ENCODE measurements at places on chromosomes 7 and 10. TPM values are rescaled to one million over a fixed set of nuclear protein-coding genes. Genes with fewer than 3 reads are reported as not detected.

The TRIM50 gene
- not detected for total RNA-seq

The HYAL4 gene
- not detected for total RNA-seq

The AKR1C8 gene
- total RNA-seq: 0.87 TPM

The KIAA1549 gene
- 0.21 TPM for total RNA-seq

The CALY gene
- 0.96 TPM for total RNA-seq

The TAS2R3 gene
- total RNA-seq: 0.87 TPM

The FKBP6 gene
- total RNA-seq: not detected

The MMP21 gene
- total RNA-seq: 0.29 TPM

The CARD11 gene
- 155 TPM for total RNA-seq

DNA sequence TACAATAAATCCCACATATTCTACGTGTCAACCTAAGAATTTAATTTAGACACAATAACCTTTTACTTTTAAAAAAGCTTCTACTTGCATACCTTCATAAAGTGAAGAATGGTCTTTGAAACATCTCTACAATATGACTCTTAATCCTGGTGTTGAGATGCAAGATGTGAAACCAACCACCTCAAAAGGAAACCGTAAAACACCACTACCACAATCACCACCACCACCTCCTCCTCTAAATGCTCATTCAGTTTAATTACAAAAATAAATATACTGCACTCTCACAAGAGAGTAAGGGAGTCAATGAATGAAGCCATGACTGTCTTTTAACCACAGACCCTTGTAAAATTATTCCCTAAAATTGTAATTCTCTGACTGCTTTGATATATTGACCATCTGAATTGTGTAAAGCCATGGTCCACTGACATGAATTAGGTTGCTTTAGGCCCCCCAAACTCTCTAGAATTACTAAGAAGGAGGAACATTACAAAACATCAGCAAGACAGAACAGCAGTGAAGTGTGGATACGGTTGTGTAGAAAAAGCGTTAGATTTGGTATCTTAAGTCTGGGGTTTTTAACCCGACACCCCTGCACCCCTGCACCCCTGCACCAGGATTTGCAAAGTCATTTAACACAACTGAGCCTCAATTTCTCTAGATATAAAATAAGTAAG is 171.4 kb downstream of the SFMBT2 start:
- DNase-seq: no peak
- H3K27me3 ChIP-seq: no peaks in the 10 kb centered on the region
- H3K4me1 ChIP-seq: peaks cover 33% of the 10 kb centered on the region

- no peaks in the 10 kb centered on the region for H3K27me3 ChIP-seq
- peak overlapping the region; percentile 72 for H3K4me3 ChIP-seq
- peak overlapping the region; percentile 86 for H3K27ac ChIP-seq
- H3K4me1 ChIP-seq: peaks cover 52% of the 10 kb centered on the region
- peaks cover 3% of the 10 kb centered on the region for H3K36me3 ChIP-seq
Measured at GRCh38 chr7:157357129-157358040, 20.6 kb downstream of the DNAJB6 start.

DNA sequence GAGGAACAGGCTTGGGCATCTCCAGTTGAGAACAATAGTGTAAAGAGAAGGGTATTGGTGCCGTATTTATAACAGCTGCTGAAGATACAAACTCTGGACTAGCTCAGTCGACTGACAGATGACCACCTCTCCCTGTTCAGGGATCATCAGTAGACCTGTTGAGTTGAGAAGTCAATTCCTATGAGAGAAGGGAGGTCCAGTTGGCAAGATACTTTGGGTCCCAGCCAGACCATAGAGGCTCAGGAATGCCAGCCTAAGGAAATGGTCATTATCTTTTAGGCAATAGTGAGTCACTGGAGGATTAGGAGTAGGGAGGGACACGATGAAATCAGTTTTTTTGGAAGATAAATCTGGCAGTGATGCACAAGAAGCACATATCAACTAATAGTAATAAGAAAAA is 202.9 kb downstream of the TRIL start:
- no peaks in the 10 kb centered on the region for H3K4me1 ChIP-seq

GRCh38 chr7:120272701-120273475 is at the start of gene KCND2:
TSS of gene KCND2 (plus strand) at chr7:120273175.
- no peaks in the 10 kb centered on the region for H3K36me3 ChIP-seq
- DNase-seq: no peak
- no peak within 1 kb of the TSS for H3K27ac ChIP-seq
- peak within 1 kb of the TSS; percentile 33 for H3K4me3 ChIP-seq
- no peaks in the 10 kb centered on the region for H3K4me1 ChIP-seq

DNA sequence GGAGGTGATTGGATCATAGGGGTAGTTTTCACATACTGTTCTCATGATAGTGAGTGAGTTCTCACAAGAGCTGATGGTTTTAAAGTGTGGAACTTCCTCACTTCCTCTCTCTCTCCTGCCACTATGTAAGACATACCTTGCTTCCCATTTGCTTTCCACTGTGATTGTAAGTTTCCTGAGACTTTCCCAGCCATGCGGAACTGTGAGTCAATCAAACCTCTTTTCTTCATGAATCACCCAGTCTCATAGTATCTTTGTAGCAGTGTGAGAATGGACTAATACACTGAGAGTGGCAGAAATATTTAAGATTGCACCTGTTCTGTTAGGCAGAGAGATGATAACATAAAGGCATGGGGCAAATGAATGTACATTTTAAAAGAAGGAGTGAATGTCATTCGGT is 507.8 kb downstream of the SORCS3 start:
- H3K27me3 ChIP-seq: no peaks in the 10 kb centered on the region
- no peaks in the 10 kb centered on the region for H3K4me1 ChIP-seq
- DNase-seq: no peak
- H3K27ac ChIP-seq: no peak overlapping the region

DNA sequence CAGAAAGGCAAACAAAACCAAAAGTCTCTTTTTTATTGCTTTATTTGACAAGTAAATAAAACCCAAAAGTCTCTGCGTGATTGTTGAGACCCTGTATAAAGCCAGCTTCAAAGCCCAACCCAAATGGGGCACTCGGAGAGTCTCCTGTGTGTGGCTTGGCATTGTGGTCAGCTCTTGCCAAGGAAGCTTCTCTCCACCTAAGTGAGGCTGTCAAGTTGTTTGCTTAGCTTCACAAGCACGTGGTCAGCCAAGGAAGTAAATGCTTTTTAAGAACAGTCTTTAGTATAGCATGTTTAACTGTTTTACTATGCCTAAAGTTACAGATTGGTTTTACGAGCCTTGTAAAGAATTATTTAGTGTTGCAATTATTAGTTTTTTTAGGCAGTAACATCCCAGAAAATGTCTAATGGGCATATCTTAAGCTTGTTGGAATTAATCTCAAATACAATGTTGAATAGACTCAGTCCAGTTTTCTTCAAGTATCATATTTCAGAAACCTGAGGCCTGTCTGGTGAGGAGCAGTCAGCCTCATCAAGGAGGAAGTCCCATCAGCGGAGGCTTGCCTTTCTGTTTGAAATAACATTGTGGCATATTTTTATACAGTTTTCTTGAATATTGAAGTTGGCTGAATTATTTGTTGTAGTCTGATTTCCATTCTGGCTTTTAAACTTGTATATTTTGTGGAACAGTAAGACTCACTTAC is 144.3 kb downstream of the ANKRD30A start:
- no peak overlapping the region for H3K4me3 ChIP-seq
- H3K27me3 ChIP-seq: no peaks in the 10 kb centered on the region
- no peaks in the 10 kb centered on the region for H3K36me3 ChIP-seq
- no peak overlapping the region for H3K27ac ChIP-seq
- H3K4me1 ChIP-seq: no peaks in the 10 kb centered on the region
- DNase-seq: no peak

GRCh38 chr7:131302876-131303707 is 24.6 kb upstream of the MKLN1 start:
- H3K4me1 ChIP-seq: peaks cover 6% of the 10 kb centered on the region
- H3K36me3 ChIP-seq: peaks cover 2% of the 10 kb centered on the region
- no peak overlapping the region for H3K27ac ChIP-seq
- DNase-seq: peak; percentile 12

- H3K27ac ChIP-seq: no peak overlapping the region
- no peak overlapping the region for H3K4me3 ChIP-seq
- peaks cover 32% of the 10 kb centered on the region for H3K27me3 ChIP-seq
- peaks cover 2% of the 10 kb centered on the region for H3K4me1 ChIP-seq
- DNase-seq: no peak
Measured at GRCh38 chr10:44006771-44007170, 358.1 kb upstream of the ZNF32 start.

GRCh38 chr10:103395754-103396066 is 565 bp downstream of the ATP5MK start:
- peak overlapping the region; percentile 99 for H3K4me3 ChIP-seq
- H3K4me1 ChIP-seq: peaks cover 41% of the 10 kb centered on the region
- peaks cover 7% of the 10 kb centered on the region for H3K36me3 ChIP-seq
- no peak for DNase-seq
- H3K27me3 ChIP-seq: no peaks in the 10 kb centered on the region

DNA sequence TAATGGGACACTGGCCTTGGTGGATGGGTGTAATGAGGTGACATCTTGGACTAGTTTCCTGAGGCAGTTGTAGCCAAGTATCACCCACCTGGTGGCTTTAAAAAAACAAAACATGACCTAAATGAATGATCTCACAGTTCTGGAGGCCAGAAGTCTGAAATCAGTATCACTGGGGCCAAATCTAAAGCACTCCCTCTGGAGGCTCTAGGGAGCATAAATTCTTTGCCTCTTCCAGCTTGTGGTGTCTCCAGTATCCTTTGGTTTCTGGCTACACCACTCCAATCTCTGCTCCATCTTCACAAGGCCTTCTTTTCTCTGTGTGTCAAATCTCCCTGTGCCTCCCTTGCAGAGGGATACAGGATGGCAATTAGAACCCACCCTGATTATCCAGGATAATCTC is 342.9 kb downstream of the CALN1 start:
- H3K4me3 ChIP-seq: no peak overlapping the region
- no peak for DNase-seq
- H3K27me3 ChIP-seq: no peaks in the 10 kb centered on the region
- H3K27ac ChIP-seq: no peak overlapping the region
- no peaks in the 10 kb centered on the region for H3K36me3 ChIP-seq
- H3K4me1 ChIP-seq: no peaks in the 10 kb centered on the region

GRCh38 chr7:149869867-149870266 is 3.9 kb upstream of the ATP6V0E2 start:
- no peak for DNase-seq
- peaks cover 64% of the 10 kb centered on the region for H3K4me1 ChIP-seq
- H3K36me3 ChIP-seq: no peaks in the 10 kb centered on the region
- H3K27me3 ChIP-seq: no peaks in the 10 kb centered on the region
- peak overlapping the region; percentile 93 for H3K27ac ChIP-seq

DNA sequence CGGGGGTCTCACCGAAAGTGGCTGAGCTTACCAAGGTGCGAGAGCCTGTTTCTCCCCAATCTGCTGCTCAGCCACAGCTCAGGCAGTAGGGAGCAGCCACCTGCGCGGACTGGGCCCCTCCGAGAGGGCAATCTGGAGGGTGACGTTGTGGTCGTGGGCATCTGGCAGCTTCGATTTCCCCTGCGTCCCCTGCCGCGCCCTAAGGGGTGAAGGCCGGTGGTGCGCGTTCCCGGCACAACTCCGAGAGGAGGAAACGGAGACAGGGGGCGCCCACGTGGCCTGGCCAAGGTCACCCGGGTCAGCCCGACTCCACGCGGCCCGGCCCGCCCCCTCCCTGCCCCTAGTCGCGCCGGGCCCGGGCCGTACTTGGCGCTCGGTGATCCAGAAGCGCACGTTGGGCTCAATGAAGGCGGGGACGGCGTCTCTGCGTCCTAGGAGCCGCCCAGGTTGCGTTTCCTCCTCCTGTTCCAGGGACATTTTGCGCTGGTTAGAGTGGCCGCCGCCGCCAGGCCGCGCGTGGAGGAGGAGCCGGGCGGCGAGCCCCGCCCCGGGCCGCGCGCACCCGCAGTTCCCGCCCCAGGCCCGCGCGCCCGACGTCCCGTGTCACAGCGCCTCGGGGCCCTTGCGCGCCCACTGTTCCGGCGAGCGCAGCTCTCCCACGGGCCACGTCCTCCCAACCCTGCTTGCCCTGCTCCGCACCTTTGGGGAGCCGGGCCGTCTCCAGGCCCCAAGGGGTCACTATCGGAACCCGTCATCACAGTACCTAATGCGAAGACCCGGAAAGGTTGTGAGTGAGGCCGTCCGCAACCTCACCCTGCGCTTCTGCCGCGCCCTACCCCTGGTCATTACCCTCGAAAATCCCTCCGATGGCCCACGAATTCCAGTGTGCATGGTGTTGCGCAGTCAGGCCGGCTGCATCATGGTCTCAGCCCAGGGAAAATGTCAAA is at the start of gene SFXN4:
TSS of gene SFXN4 (minus strand) at position 544 of the 947 bp plus-strand sequence. CDS start at position 477, 67 bp downstream.
- H3K4me3 ChIP-seq: peak within 1 kb of the TSS; percentile 92
- no peaks in the 10 kb centered on the region for H3K27me3 ChIP-seq
- peaks cover 25% of the 10 kb centered on the region for H3K4me1 ChIP-seq
- peaks cover 2% of the 10 kb centered on the region for H3K36me3 ChIP-seq
- peak within 1 kb of the TSS; percentile 91 for H3K27ac ChIP-seq
- DNase-seq: peak; percentile 74

- peaks cover 18% of the 10 kb centered on the region for H3K27me3 ChIP-seq
- DNase-seq: no peak
- no peaks in the 10 kb centered on the region for H3K36me3 ChIP-seq
- no peak overlapping the region for H3K4me3 ChIP-seq
- H3K4me1 ChIP-seq: no peaks in the 10 kb centered on the region
Measured at GRCh38 chr7:132109769-132110168, 466.5 kb downstream of the PLXNA4 start.

DNA sequence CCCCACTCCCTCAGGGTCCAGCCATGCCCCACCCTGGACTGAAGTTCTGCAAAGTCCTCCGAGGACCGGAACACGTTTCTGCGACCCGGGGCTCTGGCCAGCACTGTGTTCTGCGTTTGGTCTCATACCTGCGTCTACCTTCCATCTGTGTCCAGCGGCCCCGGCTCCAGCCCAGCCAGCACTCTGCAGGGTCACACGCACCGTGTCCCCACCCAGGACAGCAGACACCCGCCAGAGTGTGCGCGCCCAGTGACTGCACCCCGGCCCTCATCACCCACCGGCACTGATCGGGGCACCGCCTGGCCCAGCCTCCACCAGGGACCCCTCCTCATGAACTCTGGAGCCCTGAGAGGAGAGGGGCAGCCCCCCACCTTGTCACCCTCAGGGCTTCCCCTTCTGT is 20.3 kb downstream of the SLC29A4 start:
- H3K4me3 ChIP-seq: no peak overlapping the region
- H3K4me1 ChIP-seq: peaks cover 5% of the 10 kb centered on the region
- no peak overlapping the region for H3K27ac ChIP-seq
- H3K27me3 ChIP-seq: no peaks in the 10 kb centered on the region
- no peak for DNase-seq

DNA sequence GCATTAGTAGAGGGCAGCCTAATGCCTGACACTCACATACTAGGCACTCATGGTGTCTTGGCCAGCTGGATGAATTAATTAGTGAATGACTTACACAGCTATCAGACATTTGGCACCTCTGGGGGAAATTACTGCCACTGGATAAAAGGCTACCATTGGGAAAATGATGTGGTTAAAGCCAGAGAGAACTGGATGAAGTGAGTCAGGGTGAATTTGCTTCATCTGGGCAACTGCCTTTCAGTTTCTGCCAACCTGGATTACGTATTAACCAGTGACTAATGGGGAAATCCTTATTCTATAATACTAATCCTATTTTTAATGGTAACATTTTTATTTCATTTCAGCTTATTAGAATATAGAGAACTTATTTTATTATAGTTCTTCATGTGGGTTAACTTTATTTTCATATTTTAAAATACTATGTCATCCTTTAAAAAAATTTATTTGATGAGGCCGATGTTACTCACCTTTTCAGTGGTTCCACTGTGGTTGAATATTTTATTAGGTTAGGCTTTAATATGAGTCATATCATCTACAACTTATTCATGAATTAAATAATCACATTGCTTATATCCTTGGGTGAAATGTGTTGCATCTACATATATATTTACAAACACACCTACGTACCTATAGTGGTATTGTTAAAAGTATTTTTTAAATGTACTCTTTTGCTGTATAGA is 85.6 kb upstream of the CAPZA2 start:
- DNase-seq: no peak
- no peaks in the 10 kb centered on the region for H3K4me1 ChIP-seq
- H3K27ac ChIP-seq: no peak overlapping the region
- H3K27me3 ChIP-seq: peaks cover 43% of the 10 kb centered on the region

- H3K27ac ChIP-seq: no peak overlapping the region
- peaks cover 2% of the 10 kb centered on the region for H3K36me3 ChIP-seq
- H3K27me3 ChIP-seq: peaks cover 8% of the 10 kb centered on the region
Measured at GRCh38 chr10:5033061-5033778, 29.6 kb upstream of the AKR1C2 start.
